CD4-positive, alpha-beta T cell (primary cell): ENCODE measurements at places on chromosomes 2 and 18.

DNA sequence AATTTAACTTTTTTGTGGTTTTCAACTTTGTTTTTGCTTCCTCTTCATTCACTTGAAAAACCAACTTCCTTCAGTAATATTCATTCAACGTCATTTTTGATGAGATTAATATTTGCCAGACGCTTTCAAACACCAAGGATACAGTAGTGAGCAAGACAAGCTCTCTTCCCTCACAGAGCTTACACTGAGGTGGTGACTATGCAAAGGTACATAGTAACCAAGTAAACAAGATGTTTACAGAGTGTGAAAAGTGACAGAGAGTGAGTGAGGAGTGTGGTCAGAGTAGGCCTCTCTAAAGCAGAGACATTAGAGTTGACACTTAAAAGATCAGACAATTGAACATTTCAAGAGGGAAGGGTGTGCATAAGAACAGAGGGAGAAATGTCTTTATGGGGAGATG lies 155.5 kb downstream of the TMEM247 start:
- H3K4me1 ChIP-seq: peaks cover 3% of the 10 kb centered on the region
- no peak overlapping the region for H3K4me3 ChIP-seq
- H3K36me3 ChIP-seq: peaks cover 7% of the 10 kb centered on the region
- no peak overlapping the region for H3K27ac ChIP-seq
- H3K27me3 ChIP-seq: no peaks in the 10 kb centered on the region

- H3K4me1 ChIP-seq: no peaks in the 10 kb centered on the region
- H3K4me3 ChIP-seq: no peak overlapping the region
- no peaks in the 10 kb centered on the region for H3K27me3 ChIP-seq
- H3K36me3 ChIP-seq: no peaks in the 10 kb centered on the region
Measured at GRCh38 chr2:102674836-102675235, 55.5 kb downstream of the SLC9A2 start.

DNA sequence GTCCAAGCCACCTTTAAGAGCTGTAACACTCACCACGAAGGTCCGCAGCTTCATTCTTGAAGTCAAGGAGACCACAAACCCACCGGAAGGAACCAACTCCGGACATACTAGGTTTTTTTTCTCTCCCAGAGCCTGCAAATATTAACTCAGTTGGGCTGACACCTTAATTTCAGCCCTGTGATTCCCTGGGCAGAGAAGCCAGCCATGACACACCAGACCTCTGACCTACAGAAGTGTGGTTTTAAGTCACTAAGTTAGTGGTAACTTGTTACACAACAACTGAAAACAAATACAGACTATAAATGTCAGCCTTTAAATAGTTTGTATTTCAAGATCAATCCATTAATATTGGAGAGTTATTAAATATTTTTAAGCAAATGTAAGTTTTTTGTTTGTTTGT lies 855.1 kb downstream of the TMEM182 start:
- no peaks in the 10 kb centered on the region for H3K27me3 ChIP-seq
- H3K36me3 ChIP-seq: no peaks in the 10 kb centered on the region
- no peaks in the 10 kb centered on the region for H3K4me1 ChIP-seq
- no peak overlapping the region for H3K4me3 ChIP-seq

- peak overlapping the region; percentile 54 for H3K4me3 ChIP-seq
- peaks cover 40% of the 10 kb centered on the region for H3K4me1 ChIP-seq
- H3K27me3 ChIP-seq: peaks cover 73% of the 10 kb centered on the region
- DNase-seq: no peak
- no peak overlapping the region for H3K27ac ChIP-seq
- no peaks in the 10 kb centered on the region for H3K36me3 ChIP-seq
Measured at GRCh38 chr2:74516650-74517049, 2.4 kb downstream of the TLX2 start.

GRCh38 chr18:41145516-41145915 lies 809.5 kb upstream of the PIK3C3 start:
- no peaks in the 10 kb centered on the region for H3K4me1 ChIP-seq
- H3K27ac ChIP-seq: no peak overlapping the region
- H3K4me3 ChIP-seq: no peak overlapping the region
- no peak for DNase-seq
- no peaks in the 10 kb centered on the region for H3K36me3 ChIP-seq

- H3K27me3 ChIP-seq: no peaks in the 10 kb centered on the region
Measured at GRCh38 chr2:180983468-180984242, 3.2 kb downstream of the UBE2E3 start.

- no peak overlapping the region for H3K27ac ChIP-seq
- no peaks in the 10 kb centered on the region for H3K4me1 ChIP-seq
- H3K4me3 ChIP-seq: no peak overlapping the region
- no peak for DNase-seq
Measured at GRCh38 chr18:48183613-48184012, 225.6 kb downstream of the ZBTB7C start.

GRCh38 chr2:186862869-186863709 lies 14.1 kb upstream of the ZSWIM2 start:
- H3K27me3 ChIP-seq: no peaks in the 10 kb centered on the region
- H3K36me3 ChIP-seq: no peaks in the 10 kb centered on the region
- H3K27ac ChIP-seq: no peak overlapping the region
- H3K4me1 ChIP-seq: no peaks in the 10 kb centered on the region
- DNase-seq: no peak
- no peak overlapping the region for H3K4me3 ChIP-seq

DNA sequence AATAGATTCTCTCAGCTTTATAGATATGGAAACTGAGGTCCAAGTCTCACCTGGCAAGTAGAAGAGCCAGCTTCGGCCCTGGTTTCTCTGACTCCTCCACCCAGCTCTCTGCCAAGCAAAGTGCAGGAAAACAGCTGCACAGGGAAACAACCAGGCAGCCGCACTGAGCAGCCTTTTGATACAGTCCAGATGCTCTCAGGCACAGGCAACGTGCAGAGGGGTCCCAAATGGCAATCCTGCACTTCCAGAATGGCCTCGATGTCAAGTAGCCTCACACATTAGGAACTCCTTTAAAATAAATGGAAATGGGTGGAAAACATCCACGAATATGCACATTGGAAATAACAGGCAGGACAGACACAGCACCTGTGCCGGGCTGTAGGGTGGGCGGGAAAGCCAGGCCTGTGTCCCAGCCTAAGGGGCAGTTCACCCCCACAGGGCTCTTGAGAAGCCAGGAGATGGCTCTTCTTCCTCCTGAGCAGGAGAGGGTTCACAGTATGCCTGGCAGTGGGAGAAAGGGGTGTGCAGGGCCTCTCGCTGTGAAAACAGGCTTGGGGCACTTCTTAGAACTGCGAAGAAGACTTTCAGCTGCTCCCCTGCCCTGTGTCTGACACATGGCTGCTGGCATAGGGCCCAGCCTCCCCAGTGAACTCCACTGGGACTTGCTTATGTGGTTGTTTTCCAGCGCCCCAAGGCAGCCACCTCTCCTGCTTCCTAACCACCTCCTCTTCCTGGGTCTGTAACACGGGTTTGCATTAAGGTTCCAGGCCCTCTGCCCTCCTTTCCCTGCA lies 63.9 kb upstream of the TUBA3E start:
- H3K27me3 ChIP-seq: no peaks in the 10 kb centered on the region
- no peaks in the 10 kb centered on the region for H3K4me1 ChIP-seq

GRCh38 chr2:161146209-161146775 lies 13.9 kb upstream of the TANK start:
- no peaks in the 10 kb centered on the region for H3K27me3 ChIP-seq
- peaks cover 17% of the 10 kb centered on the region for H3K36me3 ChIP-seq
- peaks cover 15% of the 10 kb centered on the region for H3K4me1 ChIP-seq
- no peak overlapping the region for H3K4me3 ChIP-seq
- no peak overlapping the region for H3K27ac ChIP-seq
- no peak for DNase-seq

DNA sequence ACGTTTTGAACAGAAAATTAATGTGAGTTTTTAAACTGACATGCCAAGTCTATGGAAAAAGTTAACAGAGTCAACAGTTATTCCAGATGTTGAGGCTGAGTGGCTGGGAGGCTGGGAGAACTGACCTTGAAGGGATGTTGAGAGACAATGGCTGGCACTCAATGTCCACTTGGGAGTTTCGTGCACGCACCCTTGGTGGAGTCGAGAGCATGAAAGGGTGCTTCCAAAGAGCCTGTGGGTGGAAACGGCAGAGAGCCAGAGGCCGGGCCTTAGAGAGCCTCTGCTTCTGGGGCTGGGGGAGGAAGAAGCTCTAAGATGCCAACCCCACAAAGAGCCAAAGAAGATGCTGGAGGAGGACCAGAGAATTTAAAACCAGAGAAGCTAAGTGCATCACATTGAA lies 63.4 kb upstream of the L3MBTL4 start:
- no peaks in the 10 kb centered on the region for H3K4me1 ChIP-seq
- H3K27me3 ChIP-seq: no peaks in the 10 kb centered on the region
- H3K36me3 ChIP-seq: no peaks in the 10 kb centered on the region
- no peak for DNase-seq
- no peak overlapping the region for H3K27ac ChIP-seq

GRCh38 chr18:9087144-9087543 lies 15.4 kb upstream of the NDUFV2 start:
- no peak for DNase-seq
- no peak overlapping the region for H3K4me3 ChIP-seq
- no peak overlapping the region for H3K27ac ChIP-seq
- no peaks in the 10 kb centered on the region for H3K27me3 ChIP-seq
- no peaks in the 10 kb centered on the region for H3K36me3 ChIP-seq

DNA sequence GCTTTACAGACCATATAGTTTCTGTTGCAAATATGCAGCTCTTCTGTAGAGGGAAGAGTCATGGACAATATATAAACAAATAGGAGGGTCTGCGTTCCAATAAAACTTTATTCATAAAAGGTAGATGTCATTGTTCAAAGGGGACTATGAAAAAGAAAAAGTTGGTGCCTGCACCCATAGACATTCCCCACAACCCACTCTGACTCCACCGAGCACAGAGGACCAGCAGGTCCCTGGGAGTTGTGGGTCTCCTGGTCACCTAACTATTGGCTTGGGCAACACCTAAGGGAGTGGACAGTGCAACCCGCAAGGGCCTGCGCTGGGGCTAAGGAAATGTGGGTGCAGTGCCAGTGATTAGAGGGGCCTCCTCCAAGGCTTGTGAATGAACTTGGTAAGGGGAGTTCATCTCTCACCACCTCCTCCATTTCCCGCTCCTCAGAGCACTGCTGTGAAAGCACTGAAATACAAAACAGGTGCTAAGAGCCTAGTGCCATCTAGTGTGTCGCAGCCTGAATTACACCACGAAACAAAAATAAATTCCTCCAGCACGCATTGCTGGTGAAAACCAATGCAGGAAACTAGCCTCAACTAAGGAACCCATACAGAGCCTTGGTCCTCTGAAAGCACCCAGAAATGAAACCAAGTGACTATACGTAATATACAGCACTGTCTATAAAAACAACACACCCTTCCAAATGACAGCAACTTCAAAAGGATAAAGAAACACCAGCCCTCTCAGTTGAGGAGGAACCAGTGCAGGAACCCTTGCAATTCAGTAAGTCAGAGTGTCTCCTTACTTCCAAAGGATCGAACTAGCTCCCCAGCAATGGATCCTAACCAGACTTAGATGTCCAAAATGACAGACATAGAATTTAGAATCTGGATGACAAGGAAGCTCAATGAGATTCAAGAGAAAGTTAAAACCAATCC lies 166.6 kb downstream of the RNF144A start:
- H3K4me3 ChIP-seq: no peak overlapping the region
- DNase-seq: peak; percentile 15
- H3K36me3 ChIP-seq: no peaks in the 10 kb centered on the region
- no peak overlapping the region for H3K27ac ChIP-seq

- H3K27ac ChIP-seq: no peak overlapping the region
Measured at GRCh38 chr2:20983844-20984243, 60.0 kb downstream of the APOB start.

DNA sequence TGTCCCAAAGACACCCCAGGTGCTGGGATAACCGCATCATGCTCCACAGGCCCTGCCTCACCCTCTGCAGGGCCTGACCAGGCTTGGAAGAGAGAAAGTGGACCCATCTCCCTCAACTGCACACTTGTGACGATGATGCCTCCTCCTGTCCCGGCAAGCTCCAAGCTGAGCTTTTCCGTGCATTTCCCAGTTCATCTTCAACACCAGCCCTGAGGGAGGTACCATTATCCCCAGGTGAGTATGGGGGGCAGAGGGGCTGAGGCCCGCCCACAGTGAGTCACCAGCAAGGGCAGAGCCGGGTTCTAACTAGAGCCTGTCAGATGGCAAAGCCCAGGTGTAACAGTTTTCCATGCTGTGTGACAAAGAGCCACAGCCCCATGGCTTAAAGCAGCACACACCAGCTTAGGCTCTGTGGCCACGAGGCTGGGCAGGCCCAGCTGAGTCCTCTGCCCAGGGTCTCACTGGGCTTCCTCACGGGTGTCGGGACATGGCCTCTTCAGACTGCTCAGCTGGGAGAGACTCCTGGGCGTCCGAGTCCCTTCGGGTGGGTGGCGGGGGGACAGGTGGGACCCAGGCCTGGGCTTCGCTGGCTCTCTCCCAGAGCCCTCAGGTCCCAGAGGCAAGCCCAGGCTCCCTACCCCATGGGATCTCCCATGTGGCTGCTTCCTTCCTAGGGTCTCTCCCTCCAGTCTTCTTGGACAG lies 108.4 kb upstream of the OTOS start:
- DNase-seq: no peak
- H3K4me1 ChIP-seq: no peaks in the 10 kb centered on the region
- no peak overlapping the region for H3K27ac ChIP-seq
- H3K36me3 ChIP-seq: no peaks in the 10 kb centered on the region

GRCh38 chr18:78527984-78528383 lies 451.6 kb upstream of the SALL3 start:
- no peak for DNase-seq
- H3K4me1 ChIP-seq: no peaks in the 10 kb centered on the region
- no peak overlapping the region for H3K4me3 ChIP-seq
- no peak overlapping the region for H3K27ac ChIP-seq
- no peaks in the 10 kb centered on the region for H3K27me3 ChIP-seq
- H3K36me3 ChIP-seq: no peaks in the 10 kb centered on the region

- H3K27ac ChIP-seq: no peak overlapping the region
- H3K36me3 ChIP-seq: no peaks in the 10 kb centered on the region
- no peaks in the 10 kb centered on the region for H3K4me1 ChIP-seq
Measured at GRCh38 chr2:75998451-75998850, 287.7 kb upstream of the GCFC2 start.

DNA sequence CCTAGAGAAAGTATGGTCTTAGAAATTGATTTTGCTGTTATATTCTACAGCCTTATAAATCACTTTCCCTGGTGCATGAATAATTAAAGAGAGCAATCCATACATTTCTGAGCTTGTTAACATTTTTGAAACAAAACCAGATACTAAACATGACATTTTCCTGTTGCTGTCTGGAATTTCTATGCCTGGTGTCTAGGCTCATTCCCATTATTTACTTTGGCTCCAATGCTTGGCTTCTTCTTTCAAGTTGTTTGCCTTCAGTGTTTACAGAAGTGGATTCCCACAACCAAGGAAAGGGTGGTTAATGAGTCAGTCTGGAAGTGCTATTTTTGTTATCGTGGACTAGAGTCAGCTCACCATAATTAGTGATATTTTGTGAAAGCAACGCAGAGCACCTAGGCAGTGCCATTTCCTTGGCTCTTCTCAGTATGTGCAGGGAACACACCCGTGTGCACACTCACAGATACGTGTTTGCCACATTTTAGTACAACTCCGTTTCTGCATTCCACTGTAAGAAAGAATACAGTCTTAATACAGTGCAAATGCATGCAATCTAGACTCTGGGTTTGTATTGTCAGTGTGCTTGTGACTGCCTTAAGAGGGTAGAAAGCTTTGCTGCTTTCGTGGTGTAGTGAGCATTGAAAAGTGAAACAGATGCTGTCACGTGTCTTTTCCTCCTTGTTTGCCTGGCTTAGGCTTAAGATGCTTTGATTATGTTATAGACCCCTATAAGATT lies 185.0 kb upstream of the RASGRP3 start:
- no peaks in the 10 kb centered on the region for H3K36me3 ChIP-seq
- H3K4me1 ChIP-seq: no peaks in the 10 kb centered on the region
- H3K27ac ChIP-seq: no peak overlapping the region
- no peaks in the 10 kb centered on the region for H3K27me3 ChIP-seq
- DNase-seq: no peak
